Activated effector memory CD4-positive, alpha-beta T cell treated with Interleukin-2 at 50 U/mL for 16 hours (primary cell): ENCODE measurements at places on chromosomes 11 and 22.

GRCh38 chr11:23765682-23766252 lies 731.1 kb upstream of the LUZP2 start:
- DNase-seq, result no peak

DNA sequence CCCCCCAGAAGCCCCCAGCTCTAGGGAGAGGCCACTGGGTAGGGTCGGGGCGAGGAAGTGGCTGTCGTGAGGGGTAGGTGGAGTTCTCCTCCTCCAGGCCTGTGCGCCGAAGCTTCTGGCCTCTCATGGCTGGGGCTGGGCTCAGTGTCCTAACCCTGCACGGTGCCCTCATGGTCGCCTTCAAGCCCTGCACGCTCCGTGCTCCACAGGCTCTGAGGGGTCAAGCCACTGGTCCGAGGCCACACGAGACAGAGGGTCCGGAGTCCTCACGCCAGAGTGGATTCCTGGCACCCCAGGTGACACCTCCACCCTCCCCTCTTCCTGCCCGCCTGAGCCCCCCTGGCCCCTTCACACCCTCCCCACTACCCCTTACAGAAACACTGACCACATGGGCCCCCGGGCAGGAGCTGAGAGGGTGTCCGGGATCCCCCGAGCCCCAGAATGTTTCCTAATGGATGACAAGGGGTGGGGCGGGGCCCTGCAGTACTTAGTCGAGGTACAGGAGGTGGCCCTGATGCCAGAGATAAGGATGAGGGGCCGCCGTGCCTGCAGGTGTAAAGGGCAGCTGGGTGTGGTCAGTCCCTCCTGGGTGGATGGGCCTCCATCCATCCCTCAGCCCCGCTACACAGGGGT lies 997 bp upstream of the CDHR5 start:
- no peak for DNase-seq

GRCh38 chr11:9669954-9670353 lies 6.1 kb downstream of the SWAP70 start:
- no peak for DNase-seq

GRCh38 chr11:70290361-70291065 lies 20.0 kb downstream of the PPFIA1 start:
- no peak for DNase-seq

GRCh38 chr11:29063630-29064361 lies 953.0 kb downstream of the KCNA4 start:
- DNase-seq, result no peak

DNA sequence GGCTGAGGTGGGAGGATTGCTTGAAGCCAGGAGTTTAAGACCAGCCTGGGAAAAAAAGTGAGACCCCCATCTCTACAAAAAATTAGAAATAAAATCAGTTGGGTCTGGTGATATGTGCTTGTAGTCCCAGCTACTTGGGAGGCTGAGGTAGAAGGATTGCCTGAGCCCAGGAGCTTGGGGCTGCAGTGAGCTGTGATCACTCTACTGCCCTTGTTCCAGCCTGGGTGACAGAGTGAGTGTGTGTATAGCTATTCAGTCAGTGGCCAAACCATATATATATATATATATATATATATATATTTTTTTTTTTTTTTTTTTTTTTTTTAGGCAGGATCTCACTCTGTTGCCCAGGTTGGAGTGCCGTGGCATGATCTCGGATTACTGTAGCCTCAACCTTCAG lies 24.5 kb downstream of the ADM start:
- no peak for DNase-seq

- DNase-seq, result no peak
Observed at GRCh38 chr11:129040934-129041333, 98.3 kb upstream of the TP53AIP1 start.

DNA sequence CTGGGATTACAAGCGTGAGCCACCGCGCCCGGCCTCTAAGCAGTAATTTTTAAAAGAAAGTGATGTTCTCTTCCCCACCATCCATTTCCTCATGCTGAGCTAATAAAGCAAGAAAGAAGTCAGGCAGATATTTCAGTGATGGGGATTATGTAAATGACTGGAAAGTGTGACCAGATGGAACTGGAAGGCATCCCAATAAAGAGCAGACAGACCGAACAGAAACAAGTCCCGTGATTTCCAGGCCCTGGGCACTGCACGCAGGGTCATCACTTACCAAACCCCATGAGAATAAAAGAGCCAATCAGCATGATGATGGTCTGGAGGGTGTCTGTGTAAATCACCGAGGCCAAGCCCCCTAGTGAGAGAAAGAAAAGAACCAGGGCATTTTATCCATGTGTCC lies 18.2 kb downstream of the SLC5A4 start:
- no peak for DNase-seq

GRCh38 chr11:108959105-108959761 lies 294.4 kb downstream of the DDX10 start:
- DNase-seq, result no peak

GRCh38 chr11:4211991-4212390 lies 117.4 kb downstream of the RRM1 start:
- no peak for DNase-seq

DNA sequence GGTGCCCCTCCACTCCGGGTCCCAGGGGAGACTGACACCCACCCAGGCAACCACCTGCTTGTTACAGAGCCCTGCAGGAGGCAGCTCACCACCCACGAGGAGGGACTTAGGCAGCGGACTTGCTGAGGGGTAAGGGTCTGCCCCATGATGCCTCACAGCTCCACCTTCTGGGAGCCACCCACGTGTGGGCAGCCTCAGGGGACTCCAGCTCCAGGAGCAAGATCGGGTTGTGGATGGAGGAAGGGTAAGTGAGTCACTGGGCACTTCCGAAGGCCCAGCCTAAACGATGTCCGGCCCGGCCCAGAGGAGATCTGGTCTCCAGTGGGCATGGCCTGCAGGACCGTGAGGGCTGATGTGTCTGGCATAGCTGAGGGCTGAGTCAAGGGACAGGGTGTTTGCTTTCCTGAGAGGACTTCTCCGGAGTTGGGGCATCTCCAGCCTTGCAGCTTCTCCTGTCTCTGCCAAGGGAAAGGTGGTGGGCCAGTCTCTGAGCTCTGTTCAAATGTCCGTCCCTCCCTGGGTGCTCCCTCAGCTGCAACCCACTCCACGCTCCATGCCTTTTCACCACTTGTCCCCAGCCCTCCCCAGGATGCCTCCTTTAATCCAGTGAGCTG lies 32.3 kb upstream of the P2RY2 start:
- DNase-seq, result no peak

DNA sequence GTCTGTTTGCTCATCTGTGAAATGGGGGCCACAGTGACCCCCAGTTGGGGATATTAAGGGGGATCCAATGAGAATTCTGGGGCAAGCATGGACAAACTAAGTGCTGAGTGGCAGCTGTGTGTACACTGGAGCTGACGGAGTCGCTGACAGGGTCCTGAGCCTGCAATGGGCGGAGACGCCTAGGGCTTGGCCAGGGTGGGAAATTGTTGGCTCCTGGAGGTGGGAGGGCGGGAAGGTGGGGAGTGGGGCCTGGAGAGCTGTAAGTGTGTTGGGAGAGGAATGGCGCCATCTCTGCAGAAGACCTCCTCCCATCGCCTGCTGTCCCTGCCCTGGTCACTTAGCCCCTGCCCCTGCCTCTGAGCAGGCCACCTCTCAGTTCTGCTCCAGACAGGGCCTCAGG lies 7.3 kb downstream of the CACNA1I start:
- DNase-seq, result no peak
